RWPE2 (cell line): ENCODE measurements at places on chromosomes 1 and 21.

DNA sequence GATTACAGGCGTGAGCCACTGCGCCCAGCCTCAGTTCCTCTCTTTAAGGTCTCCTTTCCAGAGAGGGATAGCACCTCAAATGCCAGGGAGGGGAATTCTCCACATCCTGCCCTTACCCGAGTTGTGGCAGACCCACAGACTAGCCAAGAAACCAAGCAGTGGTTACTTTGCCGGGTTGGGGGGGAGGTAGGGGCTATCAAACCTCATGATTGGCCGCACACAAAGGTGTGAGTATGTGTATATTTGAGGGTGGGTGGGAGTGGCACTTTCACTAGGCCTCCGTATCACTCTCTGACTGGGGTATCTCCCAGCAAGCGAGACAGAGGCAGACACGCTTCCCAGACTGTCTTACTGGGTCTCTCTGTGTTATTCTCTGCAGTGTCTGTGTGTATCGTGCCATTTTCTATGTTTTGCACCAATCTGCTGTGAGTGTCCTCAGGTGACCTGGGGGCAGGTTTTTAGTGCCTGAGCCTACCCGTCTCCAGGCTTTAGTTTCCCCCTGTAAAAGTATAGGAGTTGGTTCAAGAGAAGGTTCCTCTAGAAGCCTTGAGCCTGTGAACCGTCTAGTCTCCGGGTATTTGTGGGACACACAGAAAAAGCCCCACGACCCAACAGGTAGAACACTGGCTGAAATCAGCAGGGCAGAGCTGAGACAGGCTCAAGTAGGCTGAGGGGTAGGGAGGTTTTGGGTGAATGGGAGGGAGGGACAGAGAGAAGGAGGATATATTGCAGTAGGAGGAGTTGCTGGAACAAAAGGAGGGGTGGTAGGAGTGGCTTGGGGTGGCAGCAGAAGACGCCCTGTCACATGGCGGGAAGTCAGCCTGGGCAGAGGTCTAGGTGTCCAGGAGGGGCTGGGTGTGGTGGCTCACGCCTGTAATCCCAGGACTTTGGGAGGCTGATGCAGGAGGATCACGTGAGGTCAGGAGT is 10.3 kb downstream of the LMNA start:
- DNase-seq, result no peak

DNA sequence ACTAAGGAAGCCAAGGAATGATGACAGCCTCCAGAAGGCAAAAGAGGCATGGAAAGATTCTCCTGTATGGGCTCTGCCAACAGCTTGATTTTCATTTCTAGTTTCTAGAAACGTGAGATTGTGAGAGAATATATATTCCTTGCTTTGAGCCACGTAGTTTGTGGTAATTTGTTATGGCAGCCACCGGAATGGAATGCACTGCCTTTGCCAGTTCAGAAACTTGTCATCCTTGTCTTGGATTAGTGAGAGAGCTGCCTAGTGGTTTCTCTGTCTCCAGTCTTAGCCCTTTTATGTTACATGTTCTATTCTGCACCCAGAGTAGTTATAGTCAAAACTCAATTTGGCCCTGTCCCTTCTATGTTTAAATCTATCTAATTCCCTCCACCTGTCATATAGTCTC is 216.0 kb upstream of the PTGFR start:
- no peak for DNase-seq

- no peak for DNase-seq
These were observed 207.6 kb downstream of the S1PR1 start for GRCh38 chr1:101444381-101444780.

- DNase-seq, result peak; percentile 68
These were observed at the start of gene ZFYVE9 for GRCh38 chr1:52141513-52142219. Gene ZFYVE9, plus strand, starts transcription at chr1:52142089. Its CDS starts 91,118 bp downstream, at chr1:52233207.

GRCh38 chr1:50521703-50522102 is 98.5 kb upstream of the DMRTA2 start:
- no peak for DNase-seq
